Lung (tissue), 17 donors: ENCODE measurements at places on chromosomes 16 and 17. TPM values are rescaled to one million over a fixed set of nuclear protein-coding genes. Genes with fewer than 3 reads are reported as not detected.

RTN4RL1 gene
- 3.5 TPM for polyA plus RNA-seq

VTN gene
- polyA plus RNA-seq: 1.9 TPM

TMEM100 gene
- 127 TPM for polyA plus RNA-seq

SLFN5 gene
- 8.5 TPM for polyA plus RNA-seq

CD300E gene
- 5.2 TPM for polyA plus RNA-seq

OVCA2 gene
- 43.2 TPM for polyA plus RNA-seq

KCNAB3 gene
- polyA plus RNA-seq: 3.9 TPM

ADORA2B gene
- 5.8 TPM for polyA plus RNA-seq

DOC2B gene
- polyA plus RNA-seq: 3.0 TPM

IRX5 gene
- polyA plus RNA-seq: 5.6 TPM

MSLN gene
- 116 TPM for polyA plus RNA-seq

REXO5 gene
- 0.84 TPM for polyA plus RNA-seq

CES5A gene
- not detected for polyA plus RNA-seq

SLC38A8 gene
- not detected for polyA plus RNA-seq

ZFP3 gene
- 2.6 TPM for polyA plus RNA-seq

B3GNT9 gene
- 12.0 TPM for polyA plus RNA-seq

CETP gene
- polyA plus RNA-seq: 0.72 TPM

RUSF1 gene
- 70.3 TPM for polyA plus RNA-seq

CES3 gene
- polyA plus RNA-seq: 0.96 TPM

CDH5 gene
- polyA plus RNA-seq: 29.9 TPM

KRT25 gene
- not detected for polyA plus RNA-seq

TEKT3 gene
- polyA plus RNA-seq: 1.2 TPM

FBXO31 gene
- polyA plus RNA-seq: 12.8 TPM

YPEL2 gene
- 7.8 TPM for polyA plus RNA-seq

QPRT gene
- polyA plus RNA-seq: 8.7 TPM

KCTD5 gene
- polyA plus RNA-seq: 31.8 TPM

RNF213 gene
- 76.7 TPM for polyA plus RNA-seq

BMERB1 gene
- 6.7 TPM for polyA plus RNA-seq

MT1M gene
- 251 TPM for polyA plus RNA-seq

MAPT gene
- 0.65 TPM for polyA plus RNA-seq

KRT40 gene
- 0.09 TPM for polyA plus RNA-seq

RPH3AL gene
- polyA plus RNA-seq: 19.5 TPM

RUNDC3A gene
- 0.91 TPM for polyA plus RNA-seq

LRRC37A gene
- polyA plus RNA-seq: 0.64 TPM

HSD17B1 gene
- 2.4 TPM for polyA plus RNA-seq

UBE2I gene
- 71.7 TPM for polyA plus RNA-seq

KRT37 gene
- polyA plus RNA-seq: not detected

CRHR1 gene
- polyA plus RNA-seq: not detected

IFI35 gene
- 36.7 TPM for polyA plus RNA-seq

CMTM2 gene
- polyA plus RNA-seq: 14.1 TPM

TAC4 gene
- not detected for polyA plus RNA-seq

UNC45B gene
- polyA plus RNA-seq: 0.16 TPM

CDRT4 gene
- polyA plus RNA-seq: 8.7 TPM

ADAP2 gene
- polyA plus RNA-seq: 40.9 TPM

NPIPB8 gene
- polyA plus RNA-seq: not detected

CCL8 gene
- 7.6 TPM for polyA plus RNA-seq

TCAP gene
- polyA plus RNA-seq: 1.4 TPM

SMIM5 gene
- 2.2 TPM for polyA plus RNA-seq

PYDC1 gene
- polyA plus RNA-seq: not detected

TSPOAP1 gene
- 17.1 TPM for polyA plus RNA-seq

CACNG3 gene
- not detected for polyA plus RNA-seq

TBC1D28 gene
- not detected for polyA plus RNA-seq

PLA2G10 gene
- polyA plus RNA-seq: 10.1 TPM

TAT gene
- 0.14 TPM for polyA plus RNA-seq

HBA1 gene
- 38.1 TPM for polyA plus RNA-seq

KRTAP2-3 gene
- polyA plus RNA-seq: not detected

CDH11 gene
- 7.1 TPM for polyA plus RNA-seq
